ENCODE measurements at places on chromosomes 4 and X.

DNA sequence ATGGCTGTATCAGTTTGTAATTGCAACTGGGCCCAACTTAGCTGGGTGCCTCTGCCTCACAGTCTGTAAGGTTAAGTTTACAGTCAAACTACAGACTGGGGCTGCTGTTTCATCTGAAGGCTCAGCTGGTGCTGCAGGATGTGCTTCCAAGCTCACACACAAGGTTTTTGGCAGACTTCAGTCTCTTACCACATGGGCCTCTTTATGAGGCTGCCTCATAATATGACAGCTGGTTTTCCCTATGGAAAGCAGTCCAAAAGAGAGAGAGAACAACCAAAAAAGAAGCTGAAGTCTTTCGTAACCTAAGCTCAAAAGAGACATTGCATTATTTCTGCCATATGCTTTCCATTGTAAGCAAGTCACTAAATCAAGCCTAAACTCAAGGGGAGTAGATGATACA is 271.7 kb downstream of the DCTD start:
- no peak for DNase-seq

DNA sequence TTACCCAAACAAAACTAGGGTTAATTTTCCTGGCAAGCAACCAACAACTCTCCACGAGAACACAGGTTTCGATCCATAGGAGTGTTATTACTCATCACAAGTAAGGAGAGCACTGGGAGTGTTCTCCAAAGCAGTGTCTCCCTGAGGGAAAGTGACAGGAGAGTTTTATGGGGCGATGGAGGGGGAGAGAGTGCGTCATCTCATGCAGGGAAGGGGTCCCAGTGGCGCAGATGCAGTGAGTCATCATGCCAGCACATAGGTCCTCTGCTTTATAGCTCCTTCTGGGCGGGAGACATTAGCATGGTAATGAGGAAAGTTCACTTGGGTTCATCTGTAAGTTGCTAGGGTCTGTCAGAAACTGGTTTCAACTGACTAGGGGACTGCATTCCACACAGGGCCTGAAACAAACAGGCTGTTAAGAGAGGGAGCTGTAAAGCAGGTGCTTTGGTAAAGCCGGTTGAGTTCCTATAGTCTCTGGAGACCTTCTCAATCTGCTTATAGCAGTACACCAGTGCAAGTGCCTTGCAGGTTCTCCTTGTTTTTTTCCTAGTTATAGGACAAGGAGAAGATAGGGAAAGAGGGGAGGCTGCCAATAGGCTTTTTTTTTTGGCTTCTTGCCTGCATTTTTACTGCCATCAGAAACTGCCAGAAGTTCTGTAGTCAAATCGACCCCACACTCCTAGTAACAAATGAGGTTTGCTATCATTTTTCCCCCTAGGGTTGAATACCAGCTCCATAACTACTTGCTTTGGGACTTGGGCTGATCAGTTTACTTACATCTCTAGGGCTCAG is 12.8 kb upstream of the BOD1L1 start:
- no peak for DNase-seq

- DNase-seq, result no peak
Observed at GRCh38 chr4:189021831-189022230, 882.6 kb downstream of the TRIML1 start.

- DNase-seq, result no peak
Observed at GRCh38 chr4:79476196-79476595, 68.2 kb upstream of the GK2 start.

GRCh38 chr4:87732033-87732765 is 67.2 kb upstream of the IBSP start:
- DNase-seq, result no peak

DNA sequence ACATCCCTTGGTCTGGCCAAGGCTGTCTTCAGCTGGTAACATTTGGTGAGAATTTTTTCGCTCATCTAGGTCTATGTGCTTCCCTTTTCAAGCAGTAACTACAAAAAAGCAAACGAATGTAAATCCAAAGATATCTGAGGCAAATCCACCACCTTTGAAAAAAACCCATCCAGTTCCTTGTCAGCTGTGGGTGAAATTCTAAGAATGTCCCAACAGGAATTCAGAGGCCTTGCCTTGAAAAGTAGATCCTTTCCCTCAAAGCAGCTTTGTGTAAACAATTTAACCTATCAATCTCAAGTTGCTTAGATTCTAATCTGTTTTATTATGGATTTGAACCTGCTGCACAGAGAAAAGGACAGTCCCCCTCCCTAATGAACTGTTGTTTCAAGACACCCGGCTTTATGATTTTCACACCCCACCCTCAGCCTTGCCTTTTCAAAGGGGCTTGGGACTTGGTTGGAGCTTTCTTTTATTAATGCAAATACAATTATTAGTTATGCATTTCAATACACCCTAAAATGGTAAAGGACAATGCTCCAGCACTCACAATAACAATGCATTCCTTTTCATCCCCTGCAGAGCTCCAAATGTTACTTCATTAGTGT is 166.6 kb downstream of the LDB2 start:
- no peak for DNase-seq

GRCh38 chr4:4792466-4792865 is 67.0 kb upstream of the MSX1 start:
- no peak for DNase-seq

DNA sequence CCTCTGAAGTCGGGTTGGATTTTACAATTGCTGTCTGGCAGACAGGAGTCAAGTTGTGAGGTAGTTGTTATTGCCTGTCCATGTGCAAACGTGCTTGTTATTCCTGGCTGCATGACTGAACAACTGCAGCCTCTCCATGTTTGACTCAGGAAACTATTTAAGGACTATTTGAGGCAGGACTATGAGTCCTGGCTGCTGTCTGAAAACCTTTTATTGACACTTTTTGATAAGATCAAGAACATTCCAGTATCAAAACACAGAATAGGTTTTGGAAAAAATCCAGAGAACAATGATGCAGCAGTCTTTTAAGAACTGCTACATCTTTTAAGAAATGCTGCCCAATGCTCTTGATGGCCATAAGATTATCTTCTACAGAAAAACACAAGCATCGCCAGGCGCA is 10.0 kb upstream of the SPRY1 start:
- DNase-seq, result no peak
